ENCODE measurements at places on chromosomes 2 and 18.

GRCh38 chr2:231614559-231615057, 21.9 kb downstream of the TEX44 start:
- DNase-seq: no peak
- H3K36me3 ChIP-seq: no peaks in the 10 kb centered on the region
- H3K27me3 ChIP-seq: no peaks in the 10 kb centered on the region
- H3K27ac ChIP-seq: peak overlapping the region; percentile 97
- peaks cover 23% of the 10 kb centered on the region for H3K4me1 ChIP-seq

GRCh38 chr2:83730223-83730622, 728.9 kb downstream of the SUCLG1 start:
- no peak for DNase-seq
- no peak overlapping the region for H3K4me3 ChIP-seq
- H3K36me3 ChIP-seq: no peaks in the 10 kb centered on the region

- H3K36me3 ChIP-seq: no peaks in the 10 kb centered on the region
- no peaks in the 10 kb centered on the region for H3K27me3 ChIP-seq
- H3K4me1 ChIP-seq: no peaks in the 10 kb centered on the region
- H3K27ac ChIP-seq: no peak overlapping the region
Measured at GRCh38 chr2:128594953-128595677, 276.4 kb upstream of the HS6ST1 start.

DNA sequence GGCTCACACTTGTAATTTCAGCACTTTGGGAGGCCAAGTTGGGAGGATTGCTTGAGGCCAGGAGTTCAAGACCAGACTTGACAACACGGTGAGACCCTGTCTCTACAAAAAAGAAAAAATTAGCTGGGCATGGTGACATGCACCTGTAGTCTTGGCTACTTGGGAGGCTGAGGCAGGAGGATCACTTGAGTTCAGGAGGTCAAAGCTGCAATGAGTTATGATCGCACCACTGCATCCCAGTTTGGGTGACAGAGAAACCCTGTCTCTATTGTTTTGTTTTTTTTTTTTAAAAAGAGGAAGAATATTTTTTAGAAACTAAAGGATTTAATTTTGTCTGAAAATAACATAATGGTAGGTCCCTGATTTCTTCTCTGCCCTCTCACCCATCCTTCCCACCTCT, 79.4 kb upstream of the TMEM200C start:
- no peak overlapping the region for H3K27ac ChIP-seq
- no peak overlapping the region for H3K4me3 ChIP-seq
- no peaks in the 10 kb centered on the region for H3K27me3 ChIP-seq
- no peak for DNase-seq

GRCh38 chr2:62306751-62307468, 111.0 kb downstream of the B3GNT2 start:
- no peaks in the 10 kb centered on the region for H3K36me3 ChIP-seq
- no peak for DNase-seq
- H3K4me3 ChIP-seq: no peak overlapping the region
- H3K27me3 ChIP-seq: no peaks in the 10 kb centered on the region

DNA sequence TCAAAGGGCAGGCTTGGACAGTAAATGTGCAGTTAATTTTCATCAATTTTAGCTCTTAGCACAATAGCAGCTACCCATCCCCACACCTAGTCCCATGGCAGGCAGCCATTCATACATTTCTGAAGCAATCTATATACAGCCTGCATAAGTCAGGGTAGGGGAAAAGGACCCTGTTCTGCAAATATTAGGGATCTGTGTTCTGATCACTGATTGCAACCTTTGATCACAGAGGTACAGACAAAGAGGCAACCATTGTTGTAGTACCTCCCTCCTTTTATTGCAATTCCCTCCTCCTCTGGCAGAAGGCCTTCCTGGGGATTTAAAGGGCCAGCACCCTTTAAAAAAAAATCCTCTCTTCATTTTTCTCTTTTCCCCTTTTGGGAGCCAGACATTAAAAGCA, 58.3 kb downstream of the KANSL1L start:
- H3K27ac ChIP-seq: no peak overlapping the region
- no peak for DNase-seq
- H3K36me3 ChIP-seq: peaks cover 37% of the 10 kb centered on the region
- no peaks in the 10 kb centered on the region for H3K27me3 ChIP-seq
- no peaks in the 10 kb centered on the region for H3K4me1 ChIP-seq

DNA sequence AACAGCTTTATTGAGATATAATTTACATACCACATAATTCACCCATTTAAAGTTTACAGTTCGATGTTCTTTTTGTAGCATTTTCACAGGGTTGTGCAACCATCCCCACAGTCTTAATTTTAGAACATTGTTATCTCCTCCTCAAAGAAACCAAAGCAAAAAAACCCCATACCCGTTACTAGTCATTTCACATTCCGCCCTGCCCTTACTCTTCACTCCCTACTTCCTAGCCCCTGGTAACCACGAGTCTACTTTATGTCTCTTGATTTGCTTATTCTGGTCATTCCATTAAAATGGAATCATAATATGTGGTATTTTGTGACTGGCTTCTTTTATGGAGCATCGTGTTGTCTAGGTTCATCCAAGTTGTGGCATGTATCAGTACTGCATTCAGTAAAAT, 137.7 kb downstream of the TANC1 start:
- peaks cover 2% of the 10 kb centered on the region for H3K4me1 ChIP-seq
- no peaks in the 10 kb centered on the region for H3K27me3 ChIP-seq
- no peak overlapping the region for H3K27ac ChIP-seq
- DNase-seq: no peak
- no peaks in the 10 kb centered on the region for H3K36me3 ChIP-seq

All from tibial artery (tissue), 4 donors.